ENCODE measurements at places on chromosomes 5 and 9.

- no peak for DNase-seq
Observed at GRCh38 chr5:95887977-95888376, 65.5 kb upstream of the GLRX start.

DNA sequence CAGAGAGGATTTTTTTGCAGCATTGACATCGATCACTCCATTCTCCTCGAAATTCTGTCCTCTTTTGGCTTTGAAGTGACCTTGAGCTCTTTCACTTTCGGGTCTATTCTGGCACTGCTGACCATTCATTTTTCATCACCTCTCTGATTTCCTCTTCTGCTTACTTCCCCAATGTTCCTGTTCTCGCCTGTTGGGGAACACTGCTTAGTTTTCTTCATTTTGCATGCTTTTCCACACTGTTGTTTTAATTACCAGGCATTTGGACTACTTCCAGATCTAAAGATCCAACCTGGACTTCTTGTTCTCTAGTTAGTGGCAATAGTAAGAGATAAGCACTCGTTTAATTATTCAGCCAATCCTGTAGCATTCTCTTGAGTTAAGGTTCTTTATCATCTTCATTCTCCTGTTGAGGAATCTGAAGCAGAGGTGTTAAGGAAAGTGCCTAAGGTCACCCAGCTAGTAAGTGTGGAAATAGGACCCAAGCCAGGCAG lies 53.4 kb downstream of the MAN2A1 start:
- DNase-seq = no peak

- DNase-seq = no peak
Observed at GRCh38 chr9:70256123-70256551, 2.6 kb upstream of the SMC5 start.

DNA sequence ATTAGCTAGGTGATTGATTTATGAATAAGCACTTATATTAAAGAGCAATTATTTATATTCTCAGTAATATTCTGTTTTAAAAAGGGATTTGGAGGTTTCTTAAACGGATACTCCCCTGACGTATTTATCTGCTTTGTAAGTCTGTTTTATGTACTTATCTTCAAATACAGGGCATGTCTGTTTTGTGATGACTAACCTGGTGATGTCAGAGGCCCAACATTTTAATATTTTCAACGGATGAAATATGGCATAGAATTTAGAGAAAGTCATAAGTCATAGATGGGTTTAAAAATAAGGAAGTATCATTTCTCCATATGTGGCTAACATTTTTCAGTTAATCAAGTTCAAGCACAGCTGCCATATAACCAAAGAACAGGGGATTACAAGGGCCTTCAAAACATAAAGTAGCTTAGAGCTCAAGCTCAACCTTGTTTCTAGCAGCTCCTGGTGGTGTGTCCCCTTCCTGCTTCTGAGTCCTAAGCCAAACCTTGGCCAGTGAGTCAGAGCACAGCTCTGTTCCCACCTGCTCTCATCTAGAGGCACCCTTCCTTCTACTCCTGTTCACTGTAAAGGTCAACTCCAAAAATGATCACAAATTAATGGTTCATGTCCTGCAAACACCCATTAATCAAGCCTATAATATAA lies 131.4 kb downstream of the OXCT1 start:
- no peak for DNase-seq

DNA sequence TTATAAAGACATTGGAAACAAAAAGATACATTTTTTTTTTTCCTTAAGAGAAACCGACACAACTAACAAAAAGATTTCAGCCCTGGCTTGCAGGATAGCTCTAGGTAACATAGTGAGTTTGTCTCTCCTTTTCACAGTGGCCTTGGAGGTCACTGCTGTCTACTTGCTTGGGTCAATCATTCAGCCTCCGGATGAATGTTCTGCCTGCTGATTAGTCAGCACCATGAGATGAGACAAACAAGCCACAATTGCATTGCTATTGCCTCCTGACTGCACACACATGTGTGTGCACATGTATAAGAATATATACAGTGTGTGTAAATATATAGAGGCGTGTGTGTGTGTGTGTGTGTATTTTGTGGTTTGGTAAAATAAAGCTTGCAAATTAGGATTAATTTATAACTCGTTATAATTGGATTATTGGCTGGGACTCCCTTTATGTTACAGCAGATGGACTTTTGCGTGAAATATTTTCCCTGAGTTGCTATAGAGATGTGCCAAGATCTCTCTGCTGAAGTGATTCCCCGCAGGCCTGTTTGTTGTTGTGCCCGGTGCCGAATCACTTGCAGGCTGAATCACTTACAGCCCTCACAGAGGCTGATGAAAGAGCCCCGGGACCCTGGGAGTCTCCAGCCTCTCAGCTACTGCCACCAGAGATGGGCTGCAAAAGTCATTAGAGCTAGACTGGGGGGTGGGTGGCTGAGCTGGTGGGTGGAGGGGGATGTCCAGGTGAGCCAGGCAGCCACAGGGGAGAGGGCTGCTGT lies 161.2 kb downstream of the FGF18 start:
- no peak for DNase-seq

GRCh38 chr5:1667648-1668140 lies 131.9 kb downstream of the MRPL36 start:
- no peak for DNase-seq

GRCh38 chr5:149694007-149694406 lies 36.1 kb upstream of the PPARGC1B start:
- no peak for DNase-seq
